ENCODE measurements at places on chromosomes 2 and 18.

DNA sequence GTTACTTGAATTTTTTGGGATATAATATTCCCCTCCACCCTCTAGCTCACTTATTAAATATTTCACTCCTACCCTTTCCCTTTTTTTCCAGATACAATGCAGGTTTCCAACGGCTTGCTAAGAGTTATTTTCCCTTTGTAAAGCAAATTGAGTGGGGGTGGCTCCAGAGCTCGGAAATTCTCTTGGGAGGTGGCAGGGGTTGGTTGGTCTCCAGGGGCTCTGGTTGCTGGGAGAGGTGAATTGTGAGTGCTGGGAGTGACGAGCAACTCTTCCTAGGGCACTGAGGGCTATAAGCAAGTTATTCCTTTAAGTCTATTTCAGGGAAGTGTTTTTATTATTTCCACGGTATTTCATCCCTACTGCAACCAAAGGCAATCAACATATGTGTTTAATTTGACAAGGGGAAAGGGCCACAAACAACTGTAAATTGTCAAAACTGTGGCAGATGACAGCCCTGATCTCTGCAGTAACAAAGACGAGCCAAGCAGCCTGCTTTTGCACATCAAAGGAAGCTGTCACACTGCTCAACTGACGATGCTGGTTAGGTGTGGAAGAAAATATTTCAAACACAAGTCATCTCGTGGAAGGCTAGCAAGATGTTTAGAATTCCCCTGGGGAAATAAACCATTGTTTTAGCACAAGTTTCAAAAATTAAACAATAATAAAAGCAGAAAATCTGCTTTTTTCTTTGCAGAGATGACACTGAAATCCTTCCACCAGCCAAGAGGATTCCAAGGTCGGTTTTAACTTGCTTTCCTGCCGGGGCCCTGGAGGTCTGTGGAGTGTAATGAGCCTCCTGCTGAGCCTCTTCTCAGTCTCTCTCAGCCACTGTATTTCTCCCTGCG is 34.8 kb upstream of the ASXL2 start:
- no peak for ATAC-seq

DNA sequence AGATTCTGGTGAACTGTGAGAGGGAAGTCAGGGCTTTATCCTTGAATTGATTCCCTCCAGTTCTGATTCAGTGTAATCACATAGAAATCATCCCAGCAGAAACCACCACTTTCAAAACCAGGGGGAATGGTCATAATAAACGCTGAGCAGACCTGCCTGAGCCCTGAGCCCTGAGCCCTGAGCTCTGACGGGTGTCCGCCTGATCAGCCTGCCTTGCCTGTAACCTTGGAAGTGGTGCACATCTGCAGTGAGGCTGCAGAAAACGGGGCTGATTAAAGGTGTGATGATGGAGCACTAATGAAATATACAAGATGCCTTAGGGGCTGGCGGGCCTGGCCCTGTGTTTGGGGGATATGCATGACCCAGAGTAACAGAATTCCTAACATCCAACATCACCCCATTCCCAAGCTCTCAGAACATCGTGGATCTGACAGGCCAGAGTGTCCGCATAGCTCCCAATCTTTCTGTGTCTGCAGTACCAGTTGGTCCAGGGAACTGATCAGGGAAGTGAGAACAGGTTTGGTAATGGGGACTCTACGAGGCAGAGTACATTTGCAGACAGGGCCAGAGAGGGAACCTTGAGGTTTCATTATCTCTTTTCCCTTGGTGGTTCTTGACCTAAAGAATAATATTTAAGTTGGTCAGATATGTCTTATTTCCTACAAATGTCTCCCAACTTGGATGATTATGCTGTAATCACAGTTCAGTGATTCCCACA is 37.8 kb downstream of the KCTD18 start:
- no peak for ATAC-seq

DNA sequence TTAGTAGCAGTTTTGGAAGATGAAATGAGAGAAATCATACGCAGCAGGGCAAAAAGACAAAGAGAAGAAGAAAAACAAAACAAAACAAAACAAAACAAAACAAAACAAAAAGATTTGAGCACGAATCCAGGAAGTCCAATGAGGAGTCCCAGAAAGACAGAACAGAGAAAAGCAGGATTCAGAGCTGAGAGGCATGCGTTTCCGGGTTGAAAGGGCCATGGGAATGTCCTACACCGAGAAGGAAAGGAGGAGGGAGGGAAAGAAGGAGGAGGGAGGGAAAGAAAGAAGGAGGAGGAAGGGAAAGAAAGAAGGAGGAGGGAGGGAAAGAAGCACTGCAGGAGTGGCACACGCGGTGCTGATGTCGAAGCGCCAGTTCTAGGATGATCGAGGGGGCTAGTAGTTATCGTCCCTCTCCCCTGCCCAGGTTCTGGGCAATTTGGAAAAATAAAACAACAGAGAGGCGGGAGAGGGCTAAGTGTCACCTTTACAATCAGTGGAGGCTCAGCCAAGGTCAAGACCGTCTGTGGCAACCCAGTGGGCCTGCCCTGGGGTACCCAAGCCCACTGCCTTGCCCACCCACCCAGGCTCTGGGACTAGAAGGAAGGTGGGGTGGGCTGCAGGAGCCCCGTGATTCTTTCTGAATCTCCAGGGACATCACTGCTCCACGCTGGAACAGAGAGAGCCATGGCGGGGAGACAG is 68.4 kb downstream of the TWIST2 start:
- no peak for ATAC-seq

- ATAC-seq = no peak
Measured at GRCh38 chr2:233361297-233361696, 7.0 kb downstream of the DGKD start.

GRCh38 chr2:142915502-142915901 is 38.0 kb downstream of the KYNU start:
- ATAC-seq = no peak

GRCh38 chr18:74389991-74390390 is 67.1 kb downstream of the DIPK1C start:
- ATAC-seq = no peak

DNA sequence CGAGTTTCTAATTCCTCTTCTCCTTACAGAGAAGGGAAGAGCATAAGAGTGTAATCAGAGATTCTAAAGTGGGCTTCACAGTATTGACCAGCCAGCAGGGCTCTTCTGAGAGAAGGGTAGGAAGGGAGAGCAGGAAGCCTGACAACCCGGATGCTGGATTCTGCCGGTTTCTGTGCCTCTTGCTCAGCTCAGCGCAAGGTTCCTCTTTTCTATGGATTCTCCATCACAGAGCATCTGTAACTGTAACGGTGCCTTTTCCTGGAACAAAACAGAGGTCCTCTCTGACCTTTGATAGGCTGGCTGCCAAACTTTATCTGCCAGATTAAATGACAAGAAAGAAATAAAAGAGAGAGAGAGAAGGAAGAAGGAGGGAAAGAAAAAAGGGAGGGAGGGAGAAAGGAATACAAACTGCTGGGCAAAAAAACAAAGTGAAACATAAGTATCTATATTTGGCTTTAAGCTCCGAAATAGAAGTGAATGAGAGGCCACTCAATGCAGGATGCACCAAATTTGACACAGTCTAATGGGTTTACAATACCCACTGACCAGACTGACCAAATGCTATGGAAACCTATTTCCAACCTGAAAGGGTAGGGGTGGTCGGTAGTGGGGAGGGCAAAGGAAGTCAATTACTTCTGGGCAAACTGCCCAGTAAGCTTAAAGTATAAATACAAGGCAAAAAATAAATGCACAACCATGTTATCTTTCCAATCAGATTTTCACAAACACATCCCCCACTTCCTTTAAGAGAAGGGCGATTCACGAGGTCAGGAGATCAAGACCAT is 59.2 kb downstream of the PIEZO2 start:
- no peak for ATAC-seq

DNA sequence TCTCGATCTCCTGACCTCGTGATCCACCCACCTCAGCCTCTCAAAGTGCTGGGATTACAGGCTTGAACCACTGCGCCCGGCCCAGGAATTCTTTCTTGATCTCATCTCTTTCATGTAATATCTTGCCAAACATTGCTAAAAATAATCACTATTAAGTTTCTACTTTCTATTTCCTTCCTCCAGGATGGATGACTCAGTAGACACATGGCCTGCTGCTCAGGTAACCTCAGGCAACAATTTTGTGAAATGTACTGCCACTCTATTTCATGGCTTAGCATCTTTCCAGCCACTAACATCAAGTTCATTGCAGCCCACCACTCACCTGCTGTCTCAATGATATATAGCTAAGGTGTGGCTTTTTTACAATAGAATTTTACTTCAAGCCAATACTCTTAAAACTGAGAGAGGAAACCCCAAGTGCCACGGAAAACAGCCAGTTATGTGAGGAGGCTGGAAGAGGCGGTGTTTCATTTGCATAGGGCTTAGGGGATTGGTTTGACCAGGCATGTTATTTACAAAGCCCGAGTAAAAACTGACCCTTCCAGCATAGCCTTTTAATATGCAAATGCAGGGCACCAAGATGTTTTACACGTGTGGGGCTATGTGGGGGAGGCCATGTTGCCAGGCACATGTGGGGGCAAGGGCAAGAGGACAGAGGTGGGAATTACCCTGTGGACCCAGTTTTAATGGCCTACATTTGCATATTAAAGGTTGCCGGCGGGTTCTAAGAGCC is 11.3 kb upstream of the SUMO1 start:
- ATAC-seq = no peak
